ENCODE measurements at places on chromosomes 3 and 15.

DNA sequence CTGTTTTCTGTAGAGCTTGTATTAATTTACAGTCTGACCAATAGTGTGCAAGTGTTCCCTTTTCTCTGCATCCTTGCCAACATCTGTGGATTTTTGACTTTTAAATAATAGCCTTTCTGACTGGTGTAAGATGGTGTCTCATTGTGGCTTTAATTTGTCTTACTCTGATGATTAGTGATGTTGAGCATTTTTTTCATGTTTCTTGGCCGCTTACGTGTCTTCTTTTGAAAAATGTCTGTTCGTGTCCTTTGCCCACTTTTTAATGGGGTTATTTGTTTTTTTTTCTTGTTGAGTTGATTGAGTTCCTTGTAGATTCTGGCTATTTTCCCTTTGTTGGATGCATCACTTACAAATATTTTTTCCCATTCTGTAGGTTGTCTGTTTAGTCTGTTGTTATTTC lies 7.6 kb upstream of the ACOX2 start:
- no peak for DNase-seq

DNA sequence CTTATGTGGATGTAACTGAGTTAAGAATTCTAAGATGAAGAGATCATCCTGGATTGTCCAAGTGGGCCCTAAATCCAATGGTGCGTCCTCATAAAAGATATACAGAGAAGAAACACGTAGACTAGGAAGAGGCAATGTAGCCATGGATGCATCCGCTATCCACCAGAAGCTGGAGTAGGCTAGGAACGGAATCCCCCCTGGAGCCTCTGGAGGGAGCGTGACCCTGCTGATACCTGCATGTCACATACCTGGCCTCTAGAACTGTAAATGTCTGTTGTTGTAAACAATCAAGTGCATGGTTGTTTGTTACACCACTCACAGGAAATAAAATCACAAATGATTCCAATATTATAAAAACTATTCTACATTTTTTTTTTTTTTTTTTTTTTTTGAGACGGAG lies 254.5 kb upstream of the RORA start:
- no peak for DNase-seq

DNA sequence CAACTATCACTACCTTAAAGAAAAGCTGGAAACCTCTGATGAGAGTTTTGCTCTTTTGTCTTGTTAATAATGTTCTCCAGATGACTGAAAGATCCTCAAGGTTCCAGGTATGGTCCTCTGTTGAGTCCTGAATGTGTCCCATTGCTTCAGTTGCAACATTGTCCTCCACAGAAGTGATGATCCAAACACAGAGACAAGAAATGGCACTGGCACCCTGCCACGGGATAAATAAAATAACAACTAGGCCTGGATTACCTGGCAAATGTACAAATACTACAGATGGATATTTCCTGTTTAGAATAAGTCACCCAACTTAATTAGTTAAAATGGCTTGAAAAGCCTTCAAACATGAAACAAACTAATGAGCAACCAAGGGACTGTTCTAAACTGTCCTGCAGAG lies 58.3 kb downstream of the EIF3J start:
- no peak for DNase-seq

DNA sequence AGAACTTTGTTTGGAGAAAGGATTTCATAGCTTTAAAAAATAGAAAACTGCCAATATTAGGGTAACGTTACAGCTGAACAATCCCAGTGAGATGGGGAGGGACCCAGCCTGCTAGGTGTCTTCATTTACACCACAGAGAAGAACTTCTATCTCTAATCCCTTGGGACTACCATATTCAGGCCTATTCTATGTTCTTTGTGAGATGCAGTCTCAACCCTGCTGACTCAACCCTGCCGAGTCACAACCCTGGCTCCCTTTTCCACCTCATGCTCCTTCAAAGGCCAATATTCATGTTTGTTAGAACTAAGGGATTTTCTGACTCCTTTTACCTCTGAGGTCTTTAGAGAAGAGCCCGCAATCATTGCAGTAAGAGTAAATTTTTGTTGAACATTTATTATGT lies 350.5 kb downstream of the EPHB1 start:
- no peak for DNase-seq

- no peak for DNase-seq
These were observed 97.1 kb downstream of the MINAR1 start for GRCh38 chr15:79529157-79529785.

DNA sequence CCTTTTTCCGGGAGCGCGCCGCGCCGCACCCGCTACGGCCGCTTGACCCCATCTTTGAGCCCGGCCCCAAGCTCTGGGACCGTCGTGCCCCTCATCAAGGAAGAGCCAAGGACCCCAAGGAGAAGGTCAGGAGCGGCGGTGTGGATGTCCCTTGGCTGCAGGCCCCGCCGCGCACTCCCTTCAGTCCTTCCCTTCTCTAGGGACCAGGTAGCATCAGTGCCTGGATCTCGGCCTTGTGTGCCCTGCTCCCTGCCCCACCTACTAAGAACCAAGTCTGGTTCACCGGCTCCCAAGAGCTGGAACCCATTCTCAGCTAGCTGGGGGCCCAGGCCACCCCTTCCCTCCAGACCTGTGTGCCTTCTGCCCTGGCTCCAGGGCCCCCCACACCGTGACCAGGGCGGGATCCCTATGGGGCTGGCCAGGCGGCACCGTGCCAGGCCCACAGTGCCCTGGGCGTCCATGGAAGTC lies 69.3 kb upstream of the CGNL1 start:
- no peak for DNase-seq
